ENCODE measurements at places on chromosomes 11 and 22. TPM values are rescaled to one million over a fixed set of nuclear protein-coding genes. Genes with fewer than 3 reads are reported as not detected.

GRCh38 chr11:76445121-76446084 lies 585 bp downstream of the EMSY start:
- peaks cover 14% of the 10 kb centered on the region for H3K36me3 ChIP-seq
- H3K4me3 ChIP-seq: peak overlapping the region; percentile 99
- peak overlapping the region; percentile 93 for H3K27ac ChIP-seq

DNA sequence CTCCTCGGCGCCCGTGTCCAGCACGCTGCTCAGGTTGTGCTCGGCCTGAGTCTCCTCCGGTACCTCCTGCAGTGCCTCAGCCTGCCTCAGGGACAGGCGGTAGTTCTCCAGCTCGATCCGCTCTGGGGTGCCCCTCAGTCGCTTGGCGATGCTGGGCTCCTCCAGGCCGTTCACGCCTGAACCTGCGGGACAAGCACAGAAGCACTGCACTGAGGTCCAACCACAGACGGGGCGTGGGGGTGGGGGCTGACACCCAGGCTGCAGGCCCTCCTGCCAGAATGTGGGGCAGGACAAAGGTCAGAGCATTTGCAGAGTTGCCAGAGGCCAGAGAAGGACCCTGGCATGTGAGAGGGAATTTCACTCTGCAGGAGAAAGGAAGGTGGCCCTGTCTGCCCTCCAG lies 67.6 kb upstream of the BID start:
- no peak for DNase-seq
- H3K4me3 ChIP-seq: no peak overlapping the region
- H3K4me1 ChIP-seq: peaks cover 4% of the 10 kb centered on the region
- H3K27ac ChIP-seq: peak overlapping the region; percentile 56
- H3K27me3 ChIP-seq: no peaks in the 10 kb centered on the region

- no peak overlapping the region for H3K4me3 ChIP-seq
- peaks cover 12% of the 10 kb centered on the region for H3K36me3 ChIP-seq
- H3K27me3 ChIP-seq: no peaks in the 10 kb centered on the region
- peaks cover 2% of the 10 kb centered on the region for H3K4me1 ChIP-seq
Measured at GRCh38 chr22:46798366-46799350, 36.2 kb downstream of the TBC1D22A start.

DNA sequence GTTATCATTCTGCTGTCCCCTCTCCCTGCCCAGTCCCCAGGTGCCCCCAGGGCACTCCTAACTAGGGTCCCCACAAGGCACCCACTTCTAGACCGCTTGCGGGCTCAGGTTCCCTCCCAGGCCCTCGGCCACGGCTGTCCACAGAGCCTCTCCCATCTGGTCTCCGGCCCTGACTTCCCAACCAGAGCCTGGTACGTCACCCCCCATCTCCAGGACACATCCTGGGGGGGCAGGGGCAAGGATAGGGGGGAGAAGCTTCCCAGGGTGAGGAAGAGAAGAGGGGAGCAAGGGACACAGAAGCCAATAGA lies 457 bp downstream of the SSTR3 start:
- no peaks in the 10 kb centered on the region for H3K36me3 ChIP-seq
- no peak for DNase-seq
- H3K27ac ChIP-seq: no peak overlapping the region
- H3K4me3 ChIP-seq: no peak overlapping the region
- no peaks in the 10 kb centered on the region for H3K4me1 ChIP-seq

GRCh38 chr11:66543263-66544107 lies 2.4 kb downstream of the ZDHHC24 start:
- peaks cover 11% of the 10 kb centered on the region for H3K27me3 ChIP-seq
- H3K27ac ChIP-seq: no peak overlapping the region
- no peak overlapping the region for H3K4me3 ChIP-seq
- H3K4me1 ChIP-seq: peaks cover 23% of the 10 kb centered on the region

GRCh38 chr11:2121227-2122130 lies 17.7 kb downstream of the IGF2 start:
- H3K36me3 ChIP-seq: no peaks in the 10 kb centered on the region
- H3K27me3 ChIP-seq: peaks cover 33% of the 10 kb centered on the region
- no peak for DNase-seq

- no peaks in the 10 kb centered on the region for H3K4me1 ChIP-seq
- H3K4me3 ChIP-seq: no peak overlapping the region
- DNase-seq: no peak
- H3K27ac ChIP-seq: no peak overlapping the region
- H3K27me3 ChIP-seq: no peaks in the 10 kb centered on the region
Measured at GRCh38 chr11:36403661-36404060, 106.4 kb downstream of the TRAF6 start.

- no peaks in the 10 kb centered on the region for H3K4me1 ChIP-seq
- H3K27ac ChIP-seq: no peak overlapping the region
- no peak overlapping the region for H3K4me3 ChIP-seq
- no peak for DNase-seq
- no peaks in the 10 kb centered on the region for H3K36me3 ChIP-seq
Measured at GRCh38 chr22:23404689-23405365, 175.3 kb downstream of the IGLL1 start.

The NPTXR gene
- total RNA-seq: 2.5 TPM

DNA sequence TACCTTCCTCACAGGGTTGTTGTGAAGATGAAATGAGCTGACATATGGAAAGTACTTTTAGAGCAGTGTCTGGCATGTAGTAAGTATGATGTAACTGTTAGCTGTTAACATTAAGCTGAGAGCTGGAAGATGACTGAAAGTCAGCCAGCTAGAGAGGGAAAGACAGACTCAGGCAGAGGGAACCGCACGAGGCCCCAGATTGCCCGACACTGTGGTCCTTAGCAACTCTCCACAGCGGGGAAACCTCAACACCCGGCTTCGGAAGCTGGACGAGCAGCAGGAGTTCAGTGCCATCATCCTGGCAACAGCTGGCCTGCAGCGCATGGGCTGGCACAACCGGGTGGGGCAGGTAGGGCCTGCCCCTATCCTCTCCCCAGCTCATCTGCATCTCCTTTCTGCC lies 6.5 kb downstream of the HMBS start:
- H3K36me3 ChIP-seq: no peaks in the 10 kb centered on the region
- peaks cover 21% of the 10 kb centered on the region for H3K4me1 ChIP-seq
- H3K4me3 ChIP-seq: no peak overlapping the region
- H3K27me3 ChIP-seq: no peaks in the 10 kb centered on the region
- no peak for DNase-seq

- H3K4me1 ChIP-seq: no peaks in the 10 kb centered on the region
- no peak overlapping the region for H3K4me3 ChIP-seq
- no peak overlapping the region for H3K27ac ChIP-seq
- no peak for DNase-seq
- no peaks in the 10 kb centered on the region for H3K27me3 ChIP-seq
- H3K36me3 ChIP-seq: no peaks in the 10 kb centered on the region
Measured at GRCh38 chr11:109877043-109877442, 216.1 kb upstream of the ZC3H12C start.

DNA sequence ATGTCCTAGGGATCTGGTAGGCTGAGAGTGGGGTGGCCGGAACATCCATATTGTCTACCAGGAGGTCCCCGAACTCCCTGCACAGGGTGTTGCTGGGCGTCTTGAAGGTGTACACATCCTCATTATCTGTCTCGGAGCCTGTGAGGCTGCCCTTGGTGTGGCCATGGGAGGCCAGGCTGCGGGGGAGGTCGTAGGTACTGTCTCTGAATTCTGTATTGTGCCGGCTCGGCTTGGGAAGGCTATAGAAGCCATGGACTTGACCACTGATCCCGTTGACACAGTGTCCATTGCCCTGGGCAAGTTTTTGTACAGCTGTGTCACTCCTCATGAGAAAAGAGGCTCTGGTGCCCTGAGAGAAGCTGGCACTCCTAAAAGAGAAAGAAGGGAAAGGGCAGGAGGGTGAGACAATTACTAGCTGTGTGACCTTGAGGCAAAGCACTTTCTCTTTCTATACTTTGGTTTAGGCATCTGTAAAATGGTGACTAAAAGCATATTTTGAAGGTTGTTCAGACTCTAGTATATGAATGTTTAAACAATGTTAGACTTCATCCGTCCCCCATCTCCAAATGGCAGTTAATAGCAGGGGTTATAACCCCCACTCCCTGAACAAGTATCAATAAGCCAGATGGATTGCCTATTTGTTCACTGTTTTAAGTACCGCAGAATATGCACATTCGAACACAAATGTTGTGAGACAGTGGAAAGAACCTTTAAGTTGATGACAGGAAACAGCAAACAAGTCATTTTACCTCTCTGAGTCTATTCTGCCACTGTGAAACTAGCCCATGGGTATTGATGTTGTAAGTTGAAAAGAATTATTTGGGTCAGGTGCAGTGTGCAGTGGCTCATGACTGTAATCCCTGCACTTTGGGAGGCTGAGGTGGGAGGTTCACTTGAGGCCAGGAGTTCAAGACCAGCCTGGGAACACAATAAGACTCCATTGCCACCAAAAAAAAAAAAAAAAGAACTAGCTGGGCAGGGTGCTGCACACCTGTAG lies 38.3 kb downstream of the USP35 start:
- no peak overlapping the region for H3K4me3 ChIP-seq
- no peak overlapping the region for H3K27ac ChIP-seq
- no peaks in the 10 kb centered on the region for H3K36me3 ChIP-seq
- H3K27me3 ChIP-seq: no peaks in the 10 kb centered on the region
- no peaks in the 10 kb centered on the region for H3K4me1 ChIP-seq

GRCh38 chr11:121295246-121296029 lies 2.9 kb downstream of the SC5D start:
- peaks cover 31% of the 10 kb centered on the region for H3K4me1 ChIP-seq
- DNase-seq: no peak
- H3K36me3 ChIP-seq: no peaks in the 10 kb centered on the region
- no peak overlapping the region for H3K27ac ChIP-seq
- no peaks in the 10 kb centered on the region for H3K27me3 ChIP-seq

- no peak overlapping the region for H3K4me3 ChIP-seq
- H3K36me3 ChIP-seq: no peaks in the 10 kb centered on the region
- H3K4me1 ChIP-seq: no peaks in the 10 kb centered on the region
- no peak overlapping the region for H3K27ac ChIP-seq
Measured at GRCh38 chr22:25061134-25061533, 108.6 kb downstream of the KIAA1671 start.

GRCh38 chr22:25800766-25801165 lies 58.8 kb downstream of the MYO18B start:
- no peak for DNase-seq
- no peak overlapping the region for H3K27ac ChIP-seq
- H3K4me3 ChIP-seq: no peak overlapping the region
- H3K4me1 ChIP-seq: no peaks in the 10 kb centered on the region

The PNPLA5 gene
- total RNA-seq: not detected

The RASGRP2 gene
- 12.1 TPM for total RNA-seq

DNA sequence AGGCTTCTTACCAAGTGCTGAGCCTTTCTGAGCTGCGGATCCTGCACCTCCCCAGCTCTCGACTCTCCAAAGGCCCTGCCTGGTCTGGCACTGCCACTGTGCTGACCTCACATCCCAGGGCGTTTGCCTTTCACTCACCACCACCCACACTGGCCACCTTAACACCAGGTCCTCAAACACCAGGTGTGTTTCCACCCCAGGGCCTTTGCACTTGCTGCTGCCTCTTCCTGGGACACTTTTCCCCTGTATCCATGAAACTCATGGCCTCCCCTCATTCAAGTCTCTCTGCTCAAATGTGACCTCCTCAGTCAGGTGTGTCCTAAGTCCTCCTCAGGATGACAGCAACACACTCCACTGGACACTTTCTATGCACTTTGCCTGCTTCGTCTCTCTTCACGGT lies 51.4 kb upstream of the ANO1 start:
- no peaks in the 10 kb centered on the region for H3K27me3 ChIP-seq
- DNase-seq: no peak
- no peaks in the 10 kb centered on the region for H3K36me3 ChIP-seq
- no peaks in the 10 kb centered on the region for H3K4me1 ChIP-seq

- no peak overlapping the region for H3K27ac ChIP-seq
- H3K27me3 ChIP-seq: no peaks in the 10 kb centered on the region
- no peaks in the 10 kb centered on the region for H3K4me1 ChIP-seq
- H3K4me3 ChIP-seq: no peak overlapping the region
- DNase-seq: no peak
Measured at GRCh38 chr11:73521621-73522020, 76.3 kb downstream of the FAM168A start.

Data from transverse colon (tissue), 4 donors.